ENCODE measurements at places on chromosomes 6 and 20.
A peak's percentile ranks its signal among the peaks of the same experiment; 100 is the strongest.

GRCh38 chr20:63100926-63101699 is 94.3 kb upstream of the BHLHE23 start:
- DNase-seq, result no peak

- no peak for DNase-seq
Measured at GRCh38 chr6:157808405-157808950, 14.6 kb upstream of the SNX9 start.

- no peak for DNase-seq
Measured at GRCh38 chr6:135624402-135625295, 127.1 kb upstream of the AHI1 start.

DNA sequence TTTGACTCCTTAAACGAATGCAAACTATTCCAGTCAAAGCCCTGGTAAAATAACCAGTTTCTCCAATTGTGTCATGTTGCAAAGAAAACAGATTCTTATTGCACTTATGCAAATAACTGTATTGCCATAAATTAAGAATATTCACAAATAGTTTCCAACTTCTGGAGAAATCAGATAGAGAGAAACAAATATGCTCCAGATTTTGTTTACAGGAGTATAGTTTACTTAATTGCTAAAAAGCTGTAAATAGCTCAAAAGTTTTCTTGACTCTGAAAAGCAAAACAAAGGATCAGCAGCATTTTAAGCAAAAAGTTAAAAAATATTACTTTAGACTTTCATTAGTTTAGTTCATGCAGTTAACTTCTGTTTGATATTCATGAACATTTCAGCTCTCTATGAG is 304.2 kb downstream of the PACRG start:
- no peak for DNase-seq

DNA sequence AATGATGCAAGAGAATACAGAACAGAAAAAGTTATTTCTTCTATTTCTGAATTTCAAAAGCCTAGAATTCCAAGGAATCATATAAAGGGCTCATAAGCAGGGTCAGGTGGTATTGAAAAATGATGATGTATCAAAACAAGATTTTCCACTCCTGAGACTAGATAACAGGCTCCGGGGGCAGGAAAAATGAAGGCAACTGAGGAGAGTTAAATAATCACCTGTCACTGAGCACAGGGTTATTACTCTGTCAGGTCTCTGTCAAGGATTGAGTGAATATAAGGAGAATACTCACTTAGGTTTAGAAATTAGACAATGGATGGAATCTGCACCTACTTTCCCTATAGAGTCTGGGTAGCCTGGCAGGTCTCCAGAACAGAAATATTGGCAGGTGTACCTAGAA is 76.1 kb upstream of the KHDRBS2 start:
- no peak for DNase-seq

- DNase-seq, result no peak
Measured at GRCh38 chr6:133637436-133637835, 251.5 kb upstream of the TCF21 start.

GRCh38 chr20:50027611-50028105 is 44.9 kb downstream of the SNAI1 start:
- DNase-seq, result no peak

DNA sequence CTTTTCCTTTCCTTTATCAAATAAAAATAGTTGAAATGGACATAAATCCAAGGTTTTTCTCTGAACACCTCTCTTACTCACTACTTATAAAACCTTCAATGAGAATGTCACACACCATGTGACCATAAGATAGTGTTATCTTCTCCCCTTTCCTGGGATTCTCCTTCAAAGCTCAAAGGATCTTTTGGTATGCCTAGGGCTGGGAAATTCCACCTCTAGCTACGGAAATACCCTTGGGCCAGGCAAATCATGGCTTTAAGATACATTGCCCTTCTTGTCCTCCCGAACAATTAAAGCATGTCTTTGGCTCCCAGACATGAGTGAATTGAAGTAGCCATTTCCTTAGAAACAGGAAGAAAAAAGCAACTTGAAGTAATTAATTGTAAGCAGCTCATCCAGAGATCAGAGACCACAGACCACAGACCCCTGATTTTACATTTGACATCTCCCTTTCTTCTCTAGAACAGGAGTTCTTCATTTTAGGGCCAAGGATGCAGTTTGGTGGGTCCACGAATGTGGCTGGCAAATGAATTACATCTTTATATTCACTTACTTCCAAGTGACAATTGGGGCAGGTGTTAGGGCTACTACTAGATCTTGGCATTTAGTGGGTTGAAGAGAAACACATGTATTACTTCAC is 4.1 kb downstream of the PLCB4 start:
- no peak for DNase-seq

DNA sequence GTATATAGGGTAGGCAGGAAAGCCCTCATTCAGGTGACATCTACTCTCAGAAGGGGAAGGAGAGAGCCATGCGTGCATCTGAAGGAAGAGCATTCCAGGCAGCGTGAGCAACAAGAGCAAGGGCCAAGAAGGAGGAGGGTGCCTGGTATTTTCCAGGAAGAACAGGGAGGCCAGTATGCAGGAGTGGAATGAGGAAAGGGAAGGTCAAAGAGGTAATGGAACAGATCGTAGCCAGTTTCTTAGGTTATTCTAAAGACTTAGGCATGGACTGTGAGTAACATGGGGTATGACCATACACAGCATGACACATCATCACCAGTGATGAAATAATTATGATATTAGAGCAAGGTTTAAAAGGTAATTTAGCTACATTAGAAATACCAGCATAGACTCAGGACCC is 24.1 kb downstream of the ALDH8A1 start:
- DNase-seq, result no peak

GRCh38 chr6:110448846-110449540 is 27.4 kb downstream of the SLC22A16 start:
- no peak for DNase-seq

- DNase-seq, result no peak
Measured at GRCh38 chr6:123896869-123897268, 93.2 kb downstream of the NKAIN2 start.

- no peak for DNase-seq
Measured at GRCh38 chr20:10352934-10353824, 80.8 kb downstream of the MKKS start.

GRCh38 chr6:113352029-113352801 is 504.9 kb upstream of the MARCKS start:
- DNase-seq, result no peak

- no peak for DNase-seq
Measured at GRCh38 chr20:10823585-10823984, 149.8 kb upstream of the JAG1 start.

DNA sequence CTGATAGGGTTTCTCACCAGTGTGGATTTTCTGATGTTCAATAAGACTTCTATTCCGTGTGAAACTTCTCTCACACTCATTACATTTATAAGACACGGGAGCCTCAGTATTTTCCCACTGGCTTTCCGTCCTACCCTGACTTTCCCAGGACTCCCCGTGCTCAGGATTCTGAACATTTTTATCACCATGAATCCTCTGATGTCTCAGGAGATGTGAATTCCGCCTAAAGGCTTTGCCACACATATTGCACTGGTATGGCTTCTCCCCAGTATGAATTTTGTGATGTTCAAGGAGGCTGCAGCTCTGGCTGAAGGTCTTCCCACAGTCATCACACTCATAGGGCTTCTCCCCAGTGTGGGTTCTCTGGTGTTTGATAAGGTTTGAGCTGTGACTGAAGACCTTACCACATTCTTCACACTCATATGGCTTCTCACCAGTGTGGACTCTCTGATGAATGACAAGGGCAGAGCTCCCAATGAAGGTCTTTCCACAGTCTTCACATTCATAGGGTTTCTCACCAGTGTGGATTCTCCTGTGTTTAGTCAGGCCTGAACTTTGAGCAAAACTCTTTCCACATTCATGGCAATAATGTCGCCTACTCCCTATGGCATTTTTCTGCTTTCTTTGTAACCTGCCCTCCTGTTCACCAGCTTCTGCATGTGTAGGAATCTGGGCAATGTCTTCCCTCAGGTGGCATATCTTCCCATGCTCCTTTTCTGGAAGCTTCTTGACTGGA is 6.7 kb downstream of the ZKSCAN4 start:
- DNase-seq, result no peak

DNA sequence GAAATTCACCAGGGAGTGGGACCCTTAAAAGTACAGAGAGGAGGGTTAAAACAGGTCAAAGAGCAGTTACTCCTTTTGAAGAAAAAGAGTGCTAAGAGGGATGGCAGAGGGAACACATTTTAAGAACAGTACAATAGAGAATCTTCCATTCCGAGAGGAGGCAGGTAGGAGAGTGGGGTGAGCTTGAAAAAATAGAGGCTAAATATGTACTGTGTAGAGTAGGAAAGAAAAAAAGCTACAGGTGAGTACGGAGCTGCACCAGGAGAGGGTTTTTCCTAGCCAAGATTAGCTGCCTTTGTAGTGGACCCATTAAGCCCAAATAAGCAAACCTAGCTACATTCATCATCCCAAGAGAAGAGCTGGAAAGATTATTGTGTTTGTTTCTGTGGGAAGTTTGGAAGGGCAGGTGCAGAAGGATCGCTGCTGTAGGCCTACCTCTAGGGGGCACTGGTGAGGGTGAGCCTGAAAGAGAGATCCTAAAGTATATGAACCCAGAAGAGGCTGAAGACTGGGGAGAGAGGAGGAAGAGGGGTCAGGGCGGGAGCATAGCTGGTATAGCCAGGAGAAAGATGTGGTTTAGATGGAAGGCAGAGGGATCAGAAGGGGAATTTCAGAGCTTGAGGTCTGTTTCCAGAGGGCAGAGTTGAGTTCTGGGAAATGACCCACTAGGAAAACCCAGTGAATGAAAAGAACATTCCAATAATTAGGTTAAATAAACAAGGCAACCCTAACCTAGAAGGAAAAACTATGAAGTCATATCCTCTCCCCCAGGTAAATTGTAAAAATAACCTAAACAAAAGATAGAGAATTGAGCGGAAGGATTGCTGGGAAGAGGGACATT is 50.2 kb upstream of the HINT3 start:
- peak; percentile 46 for DNase-seq

GRCh38 chr6:20827798-20828197 is 293.5 kb downstream of the CDKAL1 start:
- DNase-seq, result no peak

GRCh38 chr6:119442776-119443184 is 93.2 kb upstream of the MAN1A1 start:
- DNase-seq, result no peak

GRCh38 chr6:124396361-124396760 is 565.9 kb upstream of the RNF217 start:
- DNase-seq, result no peak

- no peak for DNase-seq
Measured at GRCh38 chr6:106883808-106884262, 90.7 kb downstream of the CD24 start.

GRCh38 chr6:127762284-127762683 is 138.6 kb downstream of the THEMIS start:
- DNase-seq, result no peak

DNA sequence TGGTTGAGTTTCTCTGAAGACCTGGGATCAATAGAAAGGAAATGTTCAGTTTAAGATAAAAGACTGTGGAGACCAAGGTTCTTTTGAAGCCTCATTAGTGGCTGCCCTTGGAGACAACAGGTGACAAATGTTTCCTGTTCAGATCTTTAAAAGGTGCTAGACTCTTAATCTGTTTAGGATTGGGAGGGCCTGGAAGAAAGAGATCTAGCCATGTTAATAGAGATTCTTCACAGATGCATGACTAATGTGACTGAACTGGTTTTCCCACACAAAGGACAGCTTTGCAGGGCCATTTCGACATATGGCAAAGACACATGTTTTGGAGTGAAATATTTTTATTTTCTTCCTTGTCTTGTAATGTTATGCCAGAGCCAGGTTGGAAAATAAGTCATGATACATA is 82.2 kb downstream of the WDR27 start:
- no peak for DNase-seq

- no peak for DNase-seq
Measured at GRCh38 chr6:134198093-134198492, 119.8 kb downstream of the SGK1 start.

- no peak for DNase-seq
Measured at GRCh38 chr6:13674533-13675190, 37.0 kb downstream of the RANBP9 start.

DNA sequence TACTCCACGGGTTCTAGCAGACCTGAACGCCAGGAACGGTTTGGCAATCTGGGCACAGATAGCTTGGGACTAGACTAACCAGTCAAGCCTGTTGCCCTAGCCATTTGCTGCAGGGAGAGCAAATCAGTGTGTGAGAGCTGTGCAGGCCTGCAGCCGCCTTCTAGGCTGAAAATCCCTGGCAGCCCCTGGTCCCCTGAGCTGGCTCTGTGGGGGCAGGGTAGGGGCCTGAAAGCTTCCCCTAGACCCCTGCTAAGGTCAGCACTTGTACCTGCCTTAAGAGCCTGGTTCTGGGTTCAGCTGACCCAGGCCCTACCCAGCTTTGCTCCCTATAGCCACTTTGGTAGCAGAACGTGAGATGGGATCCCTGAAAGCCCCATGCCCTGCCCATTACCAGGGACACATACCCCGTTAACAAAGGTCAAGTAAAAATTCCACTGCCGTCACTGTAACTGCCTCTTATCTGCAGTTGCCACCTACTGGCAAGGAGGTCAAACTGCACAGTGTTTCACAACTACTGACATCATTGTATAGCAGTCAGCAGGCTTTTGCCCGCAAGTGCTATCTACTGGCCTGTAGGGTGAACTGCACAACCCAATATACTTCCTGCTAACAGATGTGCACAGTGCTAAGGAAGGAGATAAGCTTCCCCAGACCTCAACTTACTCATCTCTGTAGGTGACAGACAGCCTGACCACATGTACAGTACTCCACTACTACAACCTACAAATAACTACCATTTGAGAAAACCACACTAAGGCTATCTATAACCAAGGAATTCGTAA is 95.1 kb upstream of the OLIG3 start:
- peak; percentile 36 for DNase-seq

- no peak for DNase-seq
Measured at GRCh38 chr6:170175644-170176135, 115.2 kb downstream of the DLL1 start.

- DNase-seq, result no peak
Measured at GRCh38 chr6:88871498-88871897, 91.9 kb downstream of the RNGTT start.

DNA sequence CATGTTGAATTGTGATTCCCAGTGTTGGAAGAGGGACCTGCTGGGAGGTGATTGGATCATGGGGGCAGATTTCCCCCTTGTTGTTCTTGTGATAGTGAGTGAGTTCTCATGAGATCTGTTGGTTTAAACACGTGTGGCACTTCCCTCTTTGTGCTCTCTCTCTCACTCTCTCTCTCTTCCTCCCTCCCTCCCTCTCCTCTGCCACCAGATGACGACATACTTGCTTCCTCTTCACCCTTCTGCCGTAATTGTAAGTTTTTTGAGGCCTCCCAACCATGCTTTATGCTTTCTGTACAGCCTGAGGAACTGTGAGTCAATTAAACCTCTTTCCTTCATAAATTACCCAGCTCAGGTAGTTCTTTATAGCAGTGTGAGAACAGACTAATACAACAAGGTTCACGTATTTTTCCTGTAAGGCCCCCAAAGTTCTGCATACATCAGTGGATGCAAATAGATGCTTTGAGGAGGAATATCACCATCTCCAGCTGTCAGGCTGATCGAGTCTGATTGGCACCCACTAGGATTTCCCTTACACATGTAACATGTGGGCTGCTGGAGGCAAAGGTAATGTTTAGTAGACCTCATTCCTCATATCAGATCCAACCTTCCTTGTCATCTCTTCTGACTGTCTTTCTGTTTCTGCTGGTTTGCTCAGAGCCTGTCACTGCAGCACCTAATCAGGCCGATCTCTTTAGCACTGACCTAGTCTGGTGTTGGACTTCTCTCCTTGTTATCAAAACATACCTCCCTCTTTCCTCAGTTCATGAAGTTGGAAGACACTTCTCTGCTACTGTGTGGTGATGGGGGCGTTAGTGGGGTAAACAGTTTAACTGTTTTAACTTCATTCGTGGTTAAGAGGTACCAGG is 54.3 kb upstream of the BACH2 start:
- DNase-seq, result no peak

- no peak for DNase-seq
Measured at GRCh38 chr6:49556429-49556837, 6.0 kb downstream of the C6orf141 start.

Measured in stimulated activated CD4-positive, alpha-beta T cell treated with anti-CD3 and anti-CD28 coated beads, Interleukin-4, amount 100 ng/mL, for 48 hours (primary cell).